Brain pericyte (primary cell): ENCODE measurements at places on chromosomes 1 and 21.

- DNase-seq: no peak
Measured at GRCh38 chr1:59879996-59880505, 46.5 kb downstream of the CYP2J2 start.

DNA sequence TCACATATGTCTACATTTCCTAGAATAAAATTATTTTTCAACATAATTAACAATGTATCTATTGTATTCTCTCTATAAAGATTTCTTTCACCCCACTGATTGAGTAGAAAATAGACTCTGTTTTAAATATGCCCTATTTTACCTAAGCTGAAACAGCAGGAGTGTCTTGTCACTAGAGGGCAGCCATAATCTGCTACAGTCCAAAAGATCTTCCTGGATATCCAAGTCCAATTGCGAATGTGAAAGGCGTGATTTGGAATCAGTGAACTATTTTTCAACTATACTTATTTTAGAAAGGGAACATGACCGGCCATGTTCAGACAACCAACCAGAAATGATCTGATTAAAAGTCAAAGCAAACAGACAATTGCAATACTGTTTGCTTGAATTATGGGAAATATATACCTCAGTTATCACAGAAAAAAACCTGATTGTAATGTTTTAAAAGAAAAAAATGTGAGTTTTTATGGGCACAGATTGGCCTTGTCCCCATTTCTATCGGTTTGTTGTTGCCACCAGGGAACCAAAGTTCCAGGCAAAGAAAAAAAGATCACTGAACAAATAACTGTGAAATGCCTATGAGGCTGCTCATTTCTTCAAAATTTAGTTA lies 1211.0 kb upstream of the ADGRL4 start:
- DNase-seq: no peak

- DNase-seq: no peak
Measured at GRCh38 chr1:183239793-183240525, 53.9 kb downstream of the LAMC2 start.

DNA sequence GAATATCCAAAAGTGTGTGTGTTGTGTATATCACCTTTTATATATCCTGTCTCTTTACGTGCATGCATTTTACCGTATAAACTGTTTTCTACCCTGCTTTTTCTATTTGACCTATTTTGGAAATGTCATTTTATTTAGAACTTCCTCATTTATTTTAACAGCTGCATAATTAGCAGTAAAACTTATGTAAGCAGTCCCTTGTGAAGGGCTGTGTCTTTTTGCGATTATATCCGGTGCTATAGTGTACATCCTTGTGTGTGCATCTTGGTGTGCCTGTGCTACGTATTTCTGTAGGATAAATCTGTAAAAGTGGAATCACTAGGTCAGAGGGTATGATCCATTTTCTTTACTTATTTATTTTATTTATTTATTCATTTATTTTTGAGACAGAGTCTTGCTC lies 7.2 kb downstream of the LGALS8 start:
- no peak for DNase-seq

DNA sequence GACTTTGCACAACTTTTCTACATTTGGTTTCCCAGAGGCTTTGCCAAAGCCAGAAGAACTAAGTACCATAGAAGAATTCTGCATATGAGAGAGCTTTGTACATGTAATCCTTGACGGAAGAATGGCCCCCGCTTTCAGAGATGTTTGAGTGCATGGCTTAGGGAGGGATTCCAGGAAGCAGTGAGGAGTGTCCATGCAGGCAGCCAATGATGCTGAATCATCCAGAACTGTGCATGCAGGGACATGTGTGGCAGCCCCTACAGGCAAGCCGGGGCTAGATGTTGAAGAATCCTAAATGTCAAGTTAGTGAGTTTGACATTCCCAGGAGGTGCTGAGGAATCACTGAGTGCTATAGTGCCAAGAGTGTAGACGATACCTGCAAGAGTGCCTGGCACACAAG lies 9.9 kb upstream of the HAO2 start:
- DNase-seq: no peak

GRCh38 chr1:116067566-116067890 lies 43.7 kb upstream of the MAB21L3 start:
- DNase-seq: no peak

GRCh38 chr1:100164216-100164615 lies 13.8 kb downstream of the LRRC39 start:
- DNase-seq: peak; percentile 22

GRCh38 chr1:162193815-162194214 lies 124.3 kb downstream of the NOS1AP start:
- DNase-seq: no peak

DNA sequence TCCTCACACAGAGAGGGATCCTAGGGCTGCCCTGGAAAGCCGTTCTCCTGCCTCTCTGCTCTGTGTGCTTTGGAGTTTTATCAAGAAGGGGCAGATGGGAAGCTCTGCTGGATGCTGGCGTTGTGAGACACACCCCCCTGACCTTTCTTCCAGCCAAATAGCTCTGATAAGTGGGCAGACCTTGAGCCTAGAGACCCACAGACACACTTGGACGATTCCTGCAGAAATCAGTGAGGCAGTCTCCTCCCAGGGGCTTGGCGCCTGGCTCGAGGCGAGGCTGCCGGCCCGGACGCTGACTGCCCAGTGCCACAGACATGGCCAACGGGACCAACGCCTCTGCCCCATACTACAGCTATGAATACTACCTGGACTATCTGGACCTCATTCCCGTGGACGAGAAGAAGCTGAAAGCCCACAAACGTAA lies at the start of gene MRAP:
TSS of gene MRAP (plus strand) at position 198 of the 424 bp plus-strand sequence. CDS start at position 315, 117 bp downstream.
- DNase-seq: no peak

DNA sequence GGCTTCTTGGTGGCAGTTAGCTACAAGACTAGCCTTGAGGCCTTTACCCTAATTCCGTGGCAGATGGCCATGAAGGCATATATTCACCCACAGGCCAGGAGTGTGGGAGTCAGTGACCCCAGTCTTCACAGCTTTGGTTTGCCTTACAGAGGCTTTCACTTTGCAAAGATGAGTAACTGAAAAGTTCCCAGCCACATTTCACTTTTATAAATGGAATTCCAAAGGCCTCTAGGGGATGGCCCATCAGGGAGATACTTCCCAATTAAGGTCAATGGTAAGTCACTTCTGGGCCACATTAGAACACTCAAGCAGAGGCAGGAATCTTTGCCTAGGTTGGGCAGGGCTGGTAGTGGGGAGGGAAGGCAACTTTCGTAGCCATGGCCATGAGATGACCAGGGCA lies 13.1 kb upstream of the HEYL start:
- DNase-seq: no peak

DNA sequence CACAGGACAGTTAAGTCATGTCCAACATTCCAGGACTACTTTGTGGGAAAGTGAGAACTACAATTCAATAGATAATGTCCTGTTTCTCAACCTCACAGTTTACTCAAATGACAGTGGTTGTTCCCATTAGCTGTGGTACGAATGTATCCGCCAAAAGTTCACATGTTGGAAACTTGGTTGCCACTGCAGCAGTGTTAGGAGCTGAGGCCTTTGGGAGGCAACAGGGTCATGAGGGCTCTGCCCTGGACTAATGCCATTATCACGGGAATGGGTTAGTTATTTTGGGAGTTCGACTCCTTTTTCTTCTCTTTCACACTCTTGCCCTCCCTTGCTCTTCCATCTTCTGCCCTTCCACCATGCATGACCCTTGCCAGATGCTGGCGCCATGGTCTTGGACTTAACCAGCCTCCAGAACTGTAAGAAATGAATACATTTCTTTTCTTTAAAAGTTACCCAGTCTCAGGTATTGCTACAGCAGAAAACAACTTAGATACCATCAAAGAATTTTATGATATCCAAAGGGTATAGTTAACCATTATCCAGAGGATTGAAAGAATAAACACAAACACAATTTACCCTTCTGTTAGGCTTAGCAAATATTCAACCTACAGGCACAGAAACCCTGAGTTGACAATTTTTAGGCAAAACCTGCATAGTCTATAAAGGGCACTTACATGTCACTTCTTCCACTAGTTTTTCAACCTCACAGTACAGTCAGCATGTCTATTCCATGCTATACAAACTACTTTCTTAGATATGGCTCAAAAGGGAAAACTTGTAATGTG lies 7.4 kb downstream of the BCL10 start:
- DNase-seq: no peak

DNA sequence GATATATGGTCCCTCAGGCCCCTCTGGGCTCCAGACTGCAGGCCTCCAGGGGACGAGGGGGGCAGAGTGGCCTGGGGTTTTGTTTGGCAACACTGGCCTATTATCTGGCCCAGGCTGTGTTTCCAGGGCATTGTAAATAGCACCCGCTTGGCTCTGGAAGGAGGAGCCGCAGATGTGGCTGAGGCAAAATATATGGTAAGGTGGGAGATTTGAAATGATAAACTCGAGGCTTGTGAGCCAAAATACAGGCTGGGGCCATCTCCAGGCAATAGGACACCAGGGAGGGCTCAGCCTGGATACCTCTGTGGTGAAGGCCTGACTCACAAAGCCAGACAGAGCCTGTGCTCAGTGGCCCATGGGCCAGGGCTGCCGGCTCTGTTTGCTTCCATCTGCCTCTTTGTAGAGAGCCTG lies 14.0 kb downstream of the NAV1 start:
- no peak for DNase-seq

DNA sequence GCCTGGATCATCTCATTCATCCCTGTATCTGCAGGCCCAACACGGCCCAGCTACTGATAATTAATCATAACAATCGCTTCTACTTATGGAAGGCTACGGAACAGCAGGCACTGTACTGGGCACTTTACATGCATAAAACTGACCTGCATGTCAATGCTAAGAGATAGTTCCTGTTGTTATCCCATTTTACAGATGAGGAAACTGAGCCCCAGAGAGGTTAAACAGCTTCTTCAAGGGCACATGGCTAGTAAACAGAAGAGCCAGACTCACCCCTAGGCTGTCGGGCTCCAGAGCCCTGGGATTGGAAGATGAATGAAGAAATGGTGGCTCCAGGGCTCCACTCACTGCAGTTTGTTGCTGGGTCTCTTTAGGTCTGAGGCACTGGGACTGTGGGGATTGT lies 27.3 kb upstream of the VPS13D start:
- no peak for DNase-seq
